Fibroblast of the aortic adventitia (primary cell): ENCODE measurements at places on chromosomes 12 and 14.

DNA sequence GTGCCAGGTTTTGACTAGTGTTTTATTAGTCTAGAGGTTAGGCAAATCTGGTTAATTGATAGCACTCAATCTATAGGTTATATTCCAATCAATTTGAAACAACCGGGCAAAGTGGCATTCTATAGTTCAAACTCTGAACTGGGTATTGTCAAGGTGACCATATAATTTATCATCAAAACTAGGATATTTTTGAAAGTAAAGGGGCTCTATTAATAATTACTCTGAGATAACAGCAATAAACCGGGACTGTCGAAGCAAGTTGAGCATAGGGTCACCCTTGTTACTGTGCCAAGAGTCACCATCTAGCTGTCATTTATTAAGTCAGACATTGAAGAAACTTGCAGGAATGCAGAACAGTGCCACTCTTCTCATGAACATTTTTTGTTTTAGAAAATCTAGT is 321.2 kb downstream of the RAD51B start:
- DNase-seq = no peak

- DNase-seq = no peak
These were observed 22.4 kb downstream of the SOCS2 start for GRCh38 chr12:93594766-93595311.

- no peak for DNase-seq
These were observed 57.7 kb upstream of the SAV1 start for GRCh38 chr14:50725761-50726160.

DNA sequence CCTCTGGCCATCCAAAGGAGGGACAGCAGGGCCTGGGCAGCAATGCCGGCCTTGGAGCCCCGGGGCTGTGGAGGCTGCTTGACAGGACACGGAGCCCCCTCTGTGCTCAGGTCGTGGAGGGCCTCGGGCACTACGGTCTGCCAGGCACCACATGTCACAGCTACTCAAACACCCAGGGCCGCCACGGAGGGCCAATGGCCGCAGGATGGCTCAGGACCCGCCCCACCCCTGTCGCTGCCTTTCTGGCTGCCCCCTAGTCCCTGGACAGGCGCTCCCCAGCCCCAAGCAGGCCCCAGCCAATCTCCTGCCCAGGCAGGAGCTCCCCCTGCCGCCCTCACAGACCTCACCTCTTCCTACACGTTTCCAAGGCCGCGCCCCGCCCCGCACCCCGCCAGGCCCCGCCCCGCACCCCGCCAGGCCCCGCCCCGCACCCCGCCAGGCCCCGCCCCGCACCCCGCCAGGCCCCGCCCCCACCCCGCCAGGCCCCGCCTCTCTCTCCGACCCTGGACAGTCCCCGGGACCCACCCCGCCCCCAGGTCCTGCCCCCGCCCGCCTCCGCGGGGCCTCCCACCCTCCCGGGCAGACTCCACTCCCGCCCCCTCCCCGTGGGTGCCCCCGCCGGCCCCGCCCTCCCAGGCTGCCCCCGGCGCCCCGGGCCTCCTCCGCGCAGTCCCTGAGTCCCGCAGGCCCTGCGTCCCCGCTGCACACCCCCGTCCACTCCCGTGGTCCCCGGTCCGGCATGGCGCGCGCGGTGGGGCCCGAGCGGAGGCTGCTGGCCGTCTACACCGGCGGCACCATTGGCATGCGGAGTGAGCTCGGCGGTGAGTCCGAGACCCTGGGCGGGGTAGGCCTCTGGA is at the start of gene ASPG:
Gene ASPG (plus strand): TSS at position 669 of the 857 bp plus-strand sequence. CDS start 71 bp downstream, at position 740.
- DNase-seq = no peak

DNA sequence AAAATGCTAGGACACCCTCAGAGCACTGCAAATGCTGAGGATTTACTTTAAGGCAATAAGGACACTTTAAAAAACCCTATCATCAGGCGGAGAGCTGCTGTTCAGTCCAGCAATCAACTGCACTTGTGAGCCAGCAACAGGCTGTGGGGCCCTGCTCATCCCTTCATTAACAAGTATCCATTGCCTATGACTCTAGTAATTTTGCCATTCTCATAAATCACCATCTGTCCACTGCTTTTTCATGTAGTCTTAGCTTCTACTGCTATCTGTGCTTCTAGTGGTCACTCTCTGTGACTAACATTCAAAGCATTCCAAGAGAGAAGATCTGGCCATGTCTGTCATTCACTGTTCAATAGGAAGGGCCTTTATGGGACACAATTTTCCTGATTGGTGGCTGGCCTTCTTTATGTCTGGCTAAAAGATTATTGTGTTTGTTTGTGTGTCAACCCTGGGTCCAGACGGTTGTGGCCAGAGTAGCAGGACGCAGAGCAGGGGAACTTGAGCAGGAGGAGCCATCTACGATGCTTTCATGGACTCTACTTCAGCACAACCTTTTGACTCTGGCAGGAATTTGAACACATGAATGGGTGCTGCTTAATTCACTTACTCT is 3.6 kb upstream of the KRAS start:
- DNase-seq = no peak

- DNase-seq = no peak
These were observed 33.6 kb downstream of the KCNH5 start for GRCh38 chr14:63011623-63012022.

GRCh38 chr14:97584528-97584927 is 787.3 kb downstream of the VRK1 start:
- no peak for DNase-seq

DNA sequence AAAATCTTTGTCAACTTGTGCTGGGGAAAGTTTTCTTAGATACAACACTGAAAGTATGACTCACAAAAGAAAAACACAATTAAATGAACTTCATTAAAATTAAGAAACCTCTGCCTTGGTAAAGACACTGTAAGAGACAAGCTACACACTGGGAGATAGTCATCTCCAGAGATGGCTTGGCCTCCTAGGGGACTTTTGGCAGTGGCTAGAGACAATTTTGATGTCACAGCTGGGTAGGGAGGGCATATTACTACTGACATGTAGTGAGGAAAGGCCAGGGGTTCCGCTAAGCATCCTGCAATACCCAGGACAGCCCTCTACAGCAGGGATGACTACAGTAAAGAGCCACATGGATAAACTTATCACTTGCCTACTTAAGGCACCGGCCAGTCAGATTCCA is 8.7 kb upstream of the RNASE4 start:
- no peak for DNase-seq

DNA sequence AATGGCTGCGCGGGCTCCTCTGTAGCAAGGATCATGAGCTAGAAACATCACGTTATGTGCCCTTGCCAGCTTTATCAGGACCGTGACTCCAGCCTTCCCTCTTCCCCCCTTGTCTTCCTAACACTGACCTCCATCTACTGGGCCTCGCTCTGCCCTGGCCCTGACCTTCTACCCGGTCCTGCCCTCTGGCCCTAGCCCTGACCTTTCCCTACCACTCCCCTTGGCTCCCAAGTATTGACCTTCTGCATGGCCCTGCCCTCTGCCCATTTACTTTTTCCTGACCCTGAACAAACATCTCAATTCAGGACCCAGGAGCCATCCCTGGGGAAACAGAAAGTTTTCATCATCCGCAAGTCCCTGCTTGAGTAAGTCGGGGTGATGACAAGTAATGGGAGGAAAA is 2.0 kb downstream of the SOAT2 start:
- no peak for DNase-seq

DNA sequence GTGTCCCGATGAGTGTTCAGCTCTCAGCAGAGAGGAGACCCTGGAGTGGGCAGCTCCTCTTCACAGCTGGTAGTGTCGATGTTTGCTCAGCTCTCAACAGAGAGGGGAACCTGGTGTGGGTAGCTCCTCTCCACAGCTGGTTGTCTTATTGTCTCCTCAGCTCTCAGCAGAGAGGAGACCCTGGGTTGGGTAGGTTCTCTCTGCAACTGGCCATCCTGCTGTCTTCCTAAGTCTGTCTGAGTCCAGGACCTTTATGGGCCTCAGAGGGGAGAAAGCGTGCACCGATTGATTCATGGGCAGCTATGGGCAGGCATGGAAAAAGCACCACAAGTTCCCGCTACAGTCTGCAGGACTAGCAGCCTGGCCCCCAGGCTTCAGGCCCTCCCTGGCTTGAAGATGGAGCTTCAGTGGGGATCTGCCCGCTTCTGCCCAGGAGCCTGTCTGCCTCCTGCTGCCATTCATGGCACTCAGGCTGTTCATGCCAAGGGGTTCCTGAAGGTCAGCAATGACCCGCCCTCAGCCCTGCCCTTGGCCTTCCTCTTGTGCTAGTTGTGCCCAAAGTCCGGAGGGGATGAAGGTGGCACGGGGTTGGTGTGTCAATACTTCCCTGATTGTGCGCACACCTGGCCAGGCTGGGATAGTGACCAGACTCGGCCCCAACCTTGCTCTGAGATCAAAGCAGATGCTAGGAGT is 224.2 kb downstream of the KCNC2 start:
- no peak for DNase-seq

DNA sequence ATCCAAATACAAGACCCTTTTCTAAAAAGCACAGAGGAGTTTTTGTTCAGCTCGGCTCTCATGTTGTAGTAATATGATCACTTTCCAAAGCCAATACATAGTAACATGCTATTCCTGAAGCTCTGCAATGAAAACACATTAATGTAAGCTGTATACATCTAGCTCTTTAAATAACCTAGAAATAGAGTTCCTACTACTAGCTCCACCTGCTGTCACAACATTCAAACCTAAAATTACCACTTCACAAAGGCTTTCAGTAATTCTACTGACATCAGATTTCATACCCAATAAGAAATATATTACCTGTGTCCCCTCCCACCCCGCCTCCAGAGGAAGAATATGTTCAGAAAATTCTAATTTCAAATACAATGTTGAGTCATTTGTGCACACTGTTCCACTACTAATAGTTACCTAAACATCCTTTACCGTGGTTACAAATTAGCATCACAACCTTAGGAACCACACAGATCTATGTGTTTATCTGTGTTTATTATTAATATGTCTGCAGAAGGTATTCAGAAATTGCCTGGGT is 17.8 kb downstream of the EFCAB11 start:
- no peak for DNase-seq

- peak; percentile 24 for DNase-seq
These were observed 115.9 kb upstream of the TBX3 start for GRCh38 chr12:114799574-114800487.

GRCh38 chr14:68772761-68773381 is 20.0 kb downstream of the ZFP36L1 start:
- no peak for DNase-seq

- DNase-seq = no peak
These were observed 49.9 kb downstream of the GTF2A1 start for GRCh38 chr14:81170829-81171195.

- no peak for DNase-seq
These were observed 27.4 kb downstream of the DTX1 start for GRCh38 chr12:113083863-113084435.
